ENCODE measurements at places on chromosomes 16 and 17.
A peak's percentile ranks its signal among the peaks of the same experiment; 100 is the strongest.

DNA sequence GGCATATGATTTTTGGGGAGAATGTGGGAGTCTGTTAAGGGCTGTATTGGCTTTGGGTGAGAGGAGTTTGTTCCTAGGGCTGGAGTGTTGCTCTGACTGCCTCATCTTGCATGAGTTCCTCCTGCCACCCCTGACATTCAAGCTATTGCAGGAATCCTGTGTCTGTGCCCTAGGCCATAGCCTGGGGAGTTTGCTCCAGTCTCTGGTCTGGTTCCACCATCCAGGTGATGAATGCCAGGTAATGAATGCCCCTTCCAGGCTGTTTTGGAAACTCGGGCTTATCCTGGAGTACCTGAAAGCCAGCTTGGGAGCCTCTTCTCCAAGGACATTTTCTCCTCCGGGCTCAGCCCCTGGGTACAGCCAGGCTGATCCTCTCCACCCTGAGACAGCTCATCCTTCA lies 117.0 kb upstream of the IRX3 start:
- no peak for DNase-seq

DNA sequence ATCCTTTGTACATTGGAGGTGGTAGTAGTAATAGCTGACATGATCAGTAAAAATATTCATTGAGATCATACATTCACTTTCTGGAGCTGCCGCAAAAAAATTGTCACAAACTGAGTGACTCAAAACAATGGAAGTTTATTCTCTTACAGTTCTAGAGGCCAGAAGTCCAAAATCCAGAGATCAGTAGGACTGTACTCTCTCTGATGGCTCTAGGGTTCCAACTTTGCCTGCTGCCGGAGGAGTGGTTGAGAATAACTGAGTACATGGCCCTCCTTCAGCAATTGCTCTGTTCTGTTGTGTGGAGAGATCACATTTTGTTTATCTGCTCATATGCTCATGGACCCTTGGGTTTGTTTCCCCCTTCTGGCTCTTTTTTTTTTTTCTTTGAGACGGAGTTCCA lies 23.5 kb downstream of the ABAT start:
- DNase-seq, result no peak

GRCh38 chr17:58756246-58757161 lies 850 bp downstream of the PPM1E start:
- no peak for DNase-seq

GRCh38 chr17:6642592-6642991 lies 1.7 kb downstream of the TXNDC17 start:
- peak; percentile 28 for DNase-seq

GRCh38 chr16:78566397-78567073 lies 467.1 kb downstream of the WWOX start:
- DNase-seq, result no peak

DNA sequence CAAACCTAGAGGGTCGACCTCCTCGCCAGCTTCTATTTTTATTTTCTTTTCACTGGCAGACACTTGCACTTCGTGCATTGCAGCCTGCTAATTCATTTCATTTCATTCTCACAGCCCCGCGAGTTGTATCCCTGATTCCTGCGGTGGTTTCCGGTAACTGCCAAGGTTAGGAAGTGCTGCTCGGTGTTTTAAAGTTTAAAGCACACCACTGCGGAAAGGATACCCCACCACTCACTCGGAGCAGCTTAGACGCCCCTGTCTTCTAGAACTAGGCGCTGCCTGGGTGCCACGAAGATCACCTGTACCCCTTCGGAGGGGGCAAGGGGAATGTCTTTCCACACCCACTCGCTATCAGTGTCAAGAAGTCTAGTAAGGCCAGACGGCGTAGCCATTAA lies 509 bp downstream of the CNEP1R1 start:
- DNase-seq, result no peak

DNA sequence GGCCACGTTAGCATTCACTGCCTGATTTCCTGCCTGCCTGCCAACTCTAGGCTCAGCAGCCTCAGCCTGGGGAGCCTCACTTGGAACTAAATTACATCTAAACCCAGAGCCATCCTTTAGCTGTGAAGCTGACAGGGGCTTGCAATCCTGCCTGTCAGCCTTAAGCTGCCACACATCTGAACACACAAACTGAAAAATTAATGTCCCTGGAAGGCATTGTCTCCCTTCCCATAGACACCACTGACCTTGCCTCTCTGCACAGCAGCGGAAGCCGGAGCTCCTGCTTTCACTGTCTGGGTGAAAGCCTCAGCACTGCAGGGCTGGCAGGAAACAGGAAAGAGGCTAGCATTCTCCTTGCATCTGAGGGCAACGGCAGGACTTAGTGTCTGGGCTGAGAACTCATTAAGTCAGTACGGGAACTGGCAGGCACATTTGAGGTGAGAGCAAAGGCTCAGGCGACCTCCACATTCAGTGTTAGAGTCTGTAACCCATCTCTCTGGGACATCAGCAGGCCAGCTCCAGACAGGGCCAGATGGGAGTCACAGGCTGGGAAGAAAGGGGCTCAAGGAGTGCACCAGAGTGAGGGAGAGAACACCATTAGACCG lies 452.4 kb upstream of the C16orf82 start:
- no peak for DNase-seq

GRCh38 chr17:34607917-34608316 lies 28.5 kb downstream of the TMEM132E start:
- DNase-seq, result no peak

Measured in fibroblast of mammary gland (primary cell).